RCC 7860 (cell line): ENCODE measurements at places on chromosomes 3 and 15.

DNA sequence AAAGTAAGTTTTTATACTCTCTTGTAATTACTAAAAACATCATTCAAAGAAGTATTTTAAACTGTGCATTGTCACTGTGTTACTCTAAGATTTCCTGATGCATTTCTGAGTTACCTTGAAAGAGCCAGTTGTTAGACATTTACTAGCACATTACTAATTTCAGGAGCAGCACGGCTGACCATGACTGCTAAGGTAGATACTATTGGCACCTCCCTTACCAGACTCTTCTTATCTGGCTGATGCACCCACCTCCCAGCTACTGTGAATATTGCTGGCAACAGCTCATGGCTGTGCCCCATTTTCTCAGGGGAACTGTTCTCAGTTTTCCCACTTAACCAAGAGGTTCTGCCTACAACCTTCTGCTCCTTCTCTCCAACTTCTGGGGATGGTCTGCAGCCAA is 29.4 kb downstream of the COL6A5 start:
- no peak for DNase-seq

DNA sequence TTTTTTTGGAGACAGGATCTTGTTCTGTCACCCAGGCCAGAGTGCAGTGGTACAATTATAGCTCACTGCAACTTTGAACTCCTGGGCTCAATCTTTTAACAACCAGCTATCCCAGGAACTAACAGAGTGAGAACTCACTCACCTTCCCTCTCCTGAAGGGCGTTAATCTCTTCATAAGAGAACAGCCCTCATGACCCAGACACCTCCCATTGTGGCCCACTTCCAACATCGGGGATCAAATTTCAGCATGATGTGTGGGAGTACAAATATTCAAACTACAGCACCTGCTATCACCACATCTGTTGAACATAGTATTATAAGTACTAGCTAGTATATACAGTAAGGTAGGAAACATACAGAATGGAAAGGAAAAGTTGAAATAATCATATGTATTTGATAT is 132.5 kb downstream of the DOCK3 start:
- DNase-seq = no peak

DNA sequence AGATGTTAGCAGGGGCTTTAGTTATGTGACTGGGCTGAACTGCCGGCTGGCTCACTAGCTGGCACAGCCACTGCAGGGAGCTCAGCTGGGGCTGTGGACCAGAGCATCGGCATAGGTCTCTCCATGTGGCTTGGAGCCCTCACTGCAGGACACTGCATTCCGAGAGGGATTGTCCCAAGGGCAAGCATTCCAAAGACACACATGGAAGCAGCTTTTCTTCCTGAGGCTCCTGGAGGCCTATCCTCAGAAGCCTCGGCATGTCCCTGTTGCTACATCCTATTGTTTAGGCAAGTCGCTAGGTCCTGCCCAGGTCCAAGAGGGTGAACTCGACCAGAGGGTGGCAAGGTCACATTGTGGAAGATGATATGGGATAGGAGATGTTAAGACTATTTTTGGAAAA is 209.8 kb downstream of the PLCL2 start:
- no peak for DNase-seq

GRCh38 chr3:106343811-106344210 is 475.0 kb upstream of the CBLB start:
- DNase-seq = peak; percentile 36

GRCh38 chr3:42256135-42256819 is 9.7 kb downstream of the CCK start:
- DNase-seq = peak; percentile 49
